H7 (cell line): ENCODE measurements at places on chromosomes 7 and 10. TPM values are rescaled to one million over a fixed set of nuclear protein-coding genes. Genes with fewer than 3 reads are reported as not detected.

The KNDC1 gene
- total RNA-seq, result 13.7 and 16.7 TPM in 2 replicates

The TWIST1 gene
- total RNA-seq, result 0.18 and 2.3 TPM in 2 replicates

The ARMC10 gene
- 30.1 and 36.9 TPM in 2 replicates for total RNA-seq

The RPEL1 gene
- total RNA-seq, result not detected in 2 replicates

The CAMK1D gene
- total RNA-seq, result 2.9 and 3.4 TPM in 2 replicates

The DNAJC1 gene
- 17.9 and 20.4 TPM in 2 replicates for total RNA-seq

The SLC18A2 gene
- 0.52 and 0.85 TPM in 2 replicates for total RNA-seq

The PIP gene
- total RNA-seq, result not detected in 2 replicates

The CALHM1 gene
- total RNA-seq, result 0.07 TPM in 1 of 2 replicates, not detected in the other

The SLC39A12 gene
- 0.03 TPM in 1 of 2 replicates, not detected in the other for total RNA-seq

The DRGX gene
- not detected in 2 replicates for total RNA-seq

The PPP1R9A gene
- total RNA-seq, result 8.0 and 10.9 TPM in 2 replicates

The SFXN3 gene
- 4.1 and 5.6 TPM in 2 replicates for total RNA-seq

The SDK1 gene
- total RNA-seq, result 2.4 and 4.1 TPM in 2 replicates

The AGBL3 gene
- 1.00 and 1.7 TPM in 2 replicates for total RNA-seq

The FLNC gene
- 26.9 and 32.3 TPM in 2 replicates for total RNA-seq

GRCh38 chr10:21300551-21300950, 224.9 kb downstream of the SKIDA1 start:
- no peak for DNase-seq

GRCh38 chr7:117839507-117839906, 33.7 kb downstream of the CTTNBP2 start:
- DNase-seq, result no peak

DNA sequence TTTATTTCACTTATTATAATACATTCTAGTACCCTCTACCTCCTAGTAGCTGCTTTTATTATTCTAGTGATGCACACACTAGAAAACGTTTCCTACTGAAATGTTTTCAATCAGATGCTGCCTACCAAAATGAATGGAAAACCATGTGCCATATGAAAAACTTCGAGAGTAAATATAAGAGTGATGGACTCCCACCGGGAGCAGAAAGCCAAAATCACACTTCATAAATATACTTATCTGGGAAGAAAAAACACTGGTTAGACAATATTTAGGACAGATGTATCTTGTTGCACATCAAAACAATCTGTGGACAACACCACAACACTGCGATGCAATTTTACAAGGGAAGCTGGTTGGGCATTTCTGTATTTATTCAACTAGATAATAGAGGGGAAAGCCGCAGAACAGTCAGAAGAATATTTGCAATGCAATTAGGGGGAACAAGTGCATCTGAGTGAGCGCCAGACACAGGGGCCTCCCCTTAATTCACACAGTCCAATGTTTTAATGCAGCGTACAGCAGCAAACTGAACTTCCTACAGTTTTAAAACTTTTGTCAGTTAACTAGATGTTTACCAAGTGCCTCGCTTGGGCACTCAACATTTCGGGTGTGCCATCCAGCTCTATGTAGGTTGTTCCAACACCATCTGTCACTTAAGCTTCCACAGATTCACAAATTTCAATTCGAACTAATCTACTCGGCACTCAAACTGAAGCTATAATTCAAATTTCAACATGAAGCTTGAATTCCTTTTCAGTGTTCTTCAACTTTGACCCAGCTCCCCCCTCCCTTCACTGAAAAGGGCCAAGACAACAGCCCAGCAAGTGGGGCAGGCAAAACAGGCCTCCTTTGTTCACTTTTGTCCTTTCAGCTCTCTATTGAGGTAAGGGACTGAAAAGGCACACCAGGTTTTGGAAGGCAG, 7.4 kb downstream of the NRCAM start:
- DNase-seq, result peak; percentile 41

DNA sequence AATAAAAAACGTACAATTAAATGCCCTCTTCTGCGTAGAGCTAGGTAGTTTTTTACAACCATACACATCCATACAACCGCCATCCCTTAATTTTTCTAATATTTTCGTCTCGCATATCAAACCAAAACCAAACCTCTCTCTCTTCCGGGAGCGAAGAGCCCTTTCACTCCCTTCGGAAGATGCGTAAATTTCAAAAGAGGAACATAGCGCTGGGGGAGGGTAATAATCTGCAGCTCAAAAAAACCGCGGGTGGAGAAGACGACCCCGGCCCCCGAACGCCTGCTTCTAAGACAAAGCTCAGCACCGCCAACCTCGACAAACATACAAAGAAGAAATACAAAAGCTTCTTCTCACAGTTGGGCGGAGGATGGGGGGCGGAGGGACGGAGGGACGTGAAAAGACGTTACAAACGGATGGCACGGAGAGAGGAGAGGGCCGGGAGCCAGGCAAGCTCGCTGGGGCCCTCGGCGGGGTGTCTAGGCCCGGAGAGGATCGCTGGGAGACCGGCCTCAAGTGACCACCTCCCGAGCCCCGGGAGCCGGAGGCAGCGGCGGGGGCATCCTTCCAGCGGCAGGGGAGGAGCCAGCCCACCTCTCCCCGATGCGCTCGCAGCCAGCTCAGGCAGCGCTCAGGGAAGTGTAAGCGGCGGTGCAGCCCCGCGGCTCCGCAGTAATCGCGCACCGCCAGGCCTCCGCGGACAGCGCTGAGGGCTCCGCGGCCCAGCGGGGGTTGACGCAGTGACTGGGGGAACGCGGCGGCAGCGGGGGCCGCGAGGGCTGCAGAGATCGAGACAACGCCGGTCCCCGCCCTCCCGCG, 851 bp downstream of the MKRN1 start:
- peak; percentile 90 for DNase-seq

DNA sequence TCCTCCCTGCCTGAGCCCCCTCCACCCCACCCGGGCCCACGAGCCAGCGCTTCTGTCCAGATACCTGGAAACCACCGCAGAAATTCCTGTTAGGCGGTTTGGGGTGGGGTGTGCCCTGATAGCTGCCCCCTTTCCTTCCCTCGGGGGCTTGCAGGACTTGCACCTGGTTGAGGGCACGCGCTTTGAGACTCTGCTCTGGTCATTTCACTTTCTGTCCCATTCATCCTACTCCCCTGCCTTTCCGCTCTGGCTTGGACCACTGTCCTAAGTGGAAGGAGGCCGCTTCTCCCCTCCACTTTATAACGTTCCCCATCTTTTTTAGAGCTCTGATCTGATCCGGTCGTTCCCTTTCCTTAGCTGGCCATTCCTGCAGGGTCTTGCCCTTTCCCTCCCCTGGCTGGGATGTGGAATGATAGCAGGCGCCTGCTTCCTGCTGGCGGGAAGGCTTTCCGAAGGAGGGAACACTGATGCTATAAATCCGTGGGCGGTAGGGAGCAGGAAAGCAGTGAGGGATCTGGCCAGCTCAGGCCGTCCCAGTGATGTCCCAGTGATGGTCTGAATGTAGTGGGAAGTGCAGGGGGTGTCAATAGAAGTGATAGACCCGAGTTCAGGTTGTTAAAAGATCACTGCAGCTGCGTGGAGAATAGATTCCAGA, 852 bp upstream of the PRKAR1B start:
- DNase-seq, result peak; percentile 77

GRCh38 chr7:55381696-55382095, 16.6 kb downstream of the LANCL2 start:
- no peak for DNase-seq

DNA sequence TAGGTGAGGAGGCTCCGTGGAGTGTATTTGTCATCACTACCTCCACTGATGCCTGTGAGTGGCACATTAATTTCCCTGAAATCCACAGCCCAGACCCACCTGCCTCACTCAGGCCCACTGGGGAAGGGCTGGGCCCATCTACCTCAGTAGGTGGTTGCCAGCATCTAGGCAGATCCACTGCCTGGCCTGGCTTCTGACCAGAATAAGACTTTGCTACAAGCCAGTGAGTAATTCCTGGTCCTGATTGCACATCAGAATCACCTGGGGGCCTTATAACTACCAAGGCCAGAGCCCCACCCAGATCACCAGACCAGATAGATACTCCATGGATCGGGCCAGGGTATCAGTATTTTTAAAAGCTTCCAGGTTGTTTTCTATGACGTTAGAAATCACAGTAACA, 37.5 kb upstream of the PLEKHA1 start:
- no peak for DNase-seq

GRCh38 chr7:148697256-148698006, 1.3 kb upstream of the CUL1 start:
- no peak for DNase-seq

DNA sequence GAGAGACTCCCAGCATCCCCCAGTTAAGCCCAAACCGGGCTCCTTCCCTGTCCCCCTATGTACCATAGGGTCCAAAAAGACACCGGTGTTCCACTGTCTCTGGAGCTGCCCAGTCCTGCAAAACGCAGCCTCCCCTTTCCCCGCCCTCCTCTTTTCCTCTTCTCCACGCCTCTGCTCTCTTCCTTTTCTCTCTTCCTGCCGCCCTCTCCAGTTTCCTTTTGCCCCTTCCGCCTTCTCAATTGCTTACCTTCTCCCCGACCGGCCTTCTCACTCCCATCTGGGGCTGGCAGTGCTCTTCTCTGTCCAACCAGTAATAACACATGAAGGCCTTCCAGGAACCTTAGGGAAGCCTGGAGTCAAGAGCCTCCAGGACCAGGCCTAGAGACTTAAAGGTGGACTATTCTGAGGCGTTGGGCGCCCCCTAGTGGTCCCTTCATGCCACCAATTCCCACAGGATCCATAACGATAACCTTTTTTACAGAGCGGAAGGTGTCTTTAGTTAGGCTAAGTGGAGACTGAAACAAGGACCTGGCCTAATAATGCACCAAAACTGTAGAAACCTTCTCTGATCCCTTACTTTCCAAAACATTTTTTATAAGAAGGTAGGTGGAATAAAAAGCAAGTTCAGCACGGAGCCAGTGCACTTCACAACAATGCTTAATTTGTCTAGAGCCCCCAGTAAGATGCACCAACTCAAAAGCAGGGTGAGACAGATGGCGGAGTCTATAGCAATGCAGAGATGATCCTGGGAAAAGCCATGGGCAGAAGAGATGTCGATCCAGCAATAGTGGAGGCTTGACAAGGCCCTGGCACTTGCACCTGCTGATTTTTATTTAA, 27.2 kb upstream of the MSRB2 start:
- peak; percentile 76 for DNase-seq

GRCh38 chr7:94656925-94657731, 1.2 kb upstream of the SGCE start:
- DNase-seq, result no peak

GRCh38 chr10:4181621-4182049, 396.6 kb upstream of the KLF6 start:
- no peak for DNase-seq

- no peak for DNase-seq
These were observed 21.6 kb downstream of the LIPJ start for GRCh38 chr10:88608052-88608732.

DNA sequence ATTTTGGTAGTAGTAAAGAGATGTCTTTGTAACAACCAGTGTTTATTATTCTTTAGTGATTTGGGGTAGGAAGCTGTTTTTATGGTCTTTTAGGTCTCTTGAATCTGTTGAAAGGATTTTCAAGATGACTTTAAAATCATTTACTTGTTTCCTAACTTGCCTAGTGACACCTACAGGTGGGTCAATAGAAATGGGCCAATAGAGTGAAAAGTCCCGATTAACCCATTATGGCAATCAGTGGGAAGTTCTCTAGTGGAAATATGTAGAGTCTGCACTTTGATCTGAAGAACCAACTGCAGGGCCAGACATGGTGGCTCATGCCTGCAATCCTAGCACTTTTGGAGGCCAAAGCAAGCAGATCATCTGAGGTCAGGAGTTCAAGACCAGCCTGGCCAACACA, 374.7 kb upstream of the BMPER start:
- DNase-seq, result peak; percentile 20

DNA sequence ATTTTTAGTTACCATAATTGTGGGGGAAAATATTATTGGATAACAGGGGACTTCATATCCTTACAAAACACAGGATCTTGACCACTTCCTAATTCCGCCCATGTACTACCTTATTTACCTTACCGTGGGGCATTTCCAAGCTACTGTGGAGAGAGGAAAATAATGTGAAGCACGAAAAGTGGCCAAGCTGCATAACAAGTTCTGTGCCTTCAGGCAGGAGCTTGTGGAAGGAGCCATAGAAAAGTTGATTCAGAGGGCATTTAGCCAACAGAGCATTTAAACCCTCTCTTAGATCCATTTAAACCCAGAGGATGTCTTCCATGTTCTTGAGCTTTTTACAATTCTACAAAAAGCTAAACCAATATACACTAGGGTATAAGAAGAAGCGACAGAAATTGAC, 41.6 kb downstream of the DNAJB9 start:
- no peak for DNase-seq

GRCh38 chr10:131947631-131948347, 33.9 kb downstream of the BNIP3 start:
- no peak for DNase-seq

GRCh38 chr7:96241855-96242254, 80.0 kb downstream of the SLC25A13 start:
- no peak for DNase-seq

DNA sequence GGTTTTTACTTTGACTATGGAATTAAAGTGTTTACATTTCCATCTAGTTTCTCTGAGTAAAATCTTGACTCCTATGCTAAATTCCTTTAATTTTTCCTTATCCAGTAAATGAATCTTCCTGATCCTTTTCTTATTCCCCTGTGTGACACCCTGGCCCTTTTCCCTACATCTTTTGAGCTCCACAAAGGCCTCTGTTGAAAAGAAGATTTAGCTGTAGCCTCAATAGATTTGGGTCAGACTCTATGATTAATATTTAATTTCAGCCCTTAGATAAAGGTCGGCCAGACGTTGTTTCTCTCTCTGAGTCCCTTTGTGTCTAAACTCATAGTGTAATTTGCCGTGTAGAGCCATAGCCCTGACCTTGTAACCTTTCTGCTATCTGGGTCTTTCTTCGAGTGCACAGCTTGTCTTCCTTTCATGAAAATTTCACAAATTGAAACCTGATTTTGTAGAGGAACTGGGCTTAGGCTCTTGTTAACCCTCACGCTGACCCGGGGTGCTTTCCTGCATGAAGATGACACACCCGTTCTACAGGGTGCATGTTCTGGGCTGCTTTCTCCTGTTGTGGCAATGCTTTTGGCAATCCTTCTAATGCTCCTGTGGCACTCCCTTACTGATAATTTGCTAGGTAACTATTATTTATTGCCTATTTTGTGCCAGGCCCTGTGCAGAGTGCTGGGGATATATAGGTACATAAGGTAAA, 21.2 kb downstream of the LSMEM1 start:
- DNase-seq, result no peak

DNA sequence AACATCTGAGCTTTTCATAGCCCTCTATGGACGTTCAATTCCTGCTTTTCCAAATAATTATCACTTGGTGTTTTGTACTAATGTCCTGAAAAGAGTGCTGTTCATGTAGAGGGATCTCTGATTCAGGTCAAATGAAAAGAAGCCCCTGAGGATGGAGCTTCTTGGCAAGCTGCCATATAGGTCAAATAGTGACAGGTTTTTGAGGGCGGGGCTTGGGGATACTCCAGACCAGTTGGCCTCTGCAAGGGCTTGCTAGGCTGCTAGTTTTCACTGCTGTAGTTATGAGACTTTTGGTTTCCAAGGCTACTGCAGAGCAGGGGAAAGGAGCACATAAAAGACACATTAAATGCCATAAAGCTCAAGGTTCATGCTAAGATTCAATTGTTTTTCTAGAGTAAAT, 257.2 kb upstream of the CACNA2D1 start:
- DNase-seq, result no peak

GRCh38 chr10:4051641-4052151, 266.7 kb upstream of the KLF6 start:
- DNase-seq, result no peak

GRCh38 chr10:34555653-34556052, 259.4 kb downstream of the PARD3 start:
- no peak for DNase-seq

GRCh38 chr10:75286901-75287300, 51.1 kb upstream of the COMTD1 start:
- no peak for DNase-seq
